ENCODE measurements at places on chromosomes 12 and 14.
A peak's percentile ranks its signal among the peaks of the same experiment; 100 is the strongest.

GRCh38 chr12:3161861-3162260, 84.7 kb downstream of the TSPAN9 start:
- DNase-seq, result no peak

DNA sequence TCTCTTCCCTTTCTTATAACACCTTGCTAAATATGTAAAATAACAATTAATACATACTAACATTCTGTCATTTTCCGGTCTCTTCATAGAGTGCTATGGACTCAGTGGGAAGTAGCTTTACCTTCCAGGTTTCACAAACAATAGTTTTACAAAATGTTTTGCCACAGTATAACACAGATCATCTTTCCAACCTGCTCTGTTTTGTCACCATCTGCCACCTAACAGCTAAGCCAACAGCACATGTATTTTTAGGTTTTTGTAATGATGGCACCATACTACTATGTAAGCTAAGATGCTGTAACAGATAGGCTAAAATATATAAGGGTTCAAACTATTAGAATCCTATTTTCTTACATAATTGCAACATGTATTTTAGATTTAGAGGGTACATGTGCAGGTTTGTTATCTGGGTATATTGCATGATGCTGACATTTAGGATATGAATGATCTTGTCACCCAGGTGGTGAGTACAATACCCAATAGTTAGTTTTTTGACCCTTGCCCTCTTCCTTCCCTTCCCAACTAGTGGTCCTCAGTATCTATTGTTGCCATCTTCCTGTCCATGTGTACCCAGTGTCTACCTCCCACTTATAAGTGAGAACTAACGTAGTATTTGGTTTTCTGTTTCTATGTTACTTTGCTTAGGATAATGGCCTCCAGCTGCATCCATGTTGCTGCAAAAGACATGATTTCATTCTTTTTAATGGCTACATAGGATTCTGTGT, 8.7 kb downstream of the RHOJ start:
- DNase-seq, result no peak

DNA sequence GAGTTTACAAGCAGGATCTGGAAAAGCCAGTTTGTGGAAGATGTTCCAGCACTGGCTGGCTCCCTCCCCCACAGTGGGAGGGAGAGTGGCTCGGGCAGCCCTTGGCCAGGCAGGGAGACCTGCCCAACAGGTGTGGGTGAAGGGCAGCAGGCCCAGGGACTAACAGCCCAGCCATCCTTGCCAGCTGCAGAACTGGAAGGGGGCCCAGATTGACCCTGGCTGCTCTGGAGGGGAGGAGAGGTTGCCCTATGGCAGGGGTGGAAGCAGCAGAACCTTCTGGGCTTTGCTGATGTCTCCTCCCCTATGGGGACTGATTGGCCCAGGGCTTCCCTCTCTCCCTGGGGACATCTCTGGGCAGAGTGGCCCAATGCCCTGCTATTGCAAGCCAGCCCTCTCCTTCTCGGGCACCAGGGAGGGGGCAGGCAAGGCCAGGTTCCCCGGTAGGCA, 20.5 kb downstream of the IRF2BPL start:
- DNase-seq, result no peak

- DNase-seq, result no peak
Measured at GRCh38 chr14:84361476-84361875, 1168.5 kb upstream of the FLRT2 start.

DNA sequence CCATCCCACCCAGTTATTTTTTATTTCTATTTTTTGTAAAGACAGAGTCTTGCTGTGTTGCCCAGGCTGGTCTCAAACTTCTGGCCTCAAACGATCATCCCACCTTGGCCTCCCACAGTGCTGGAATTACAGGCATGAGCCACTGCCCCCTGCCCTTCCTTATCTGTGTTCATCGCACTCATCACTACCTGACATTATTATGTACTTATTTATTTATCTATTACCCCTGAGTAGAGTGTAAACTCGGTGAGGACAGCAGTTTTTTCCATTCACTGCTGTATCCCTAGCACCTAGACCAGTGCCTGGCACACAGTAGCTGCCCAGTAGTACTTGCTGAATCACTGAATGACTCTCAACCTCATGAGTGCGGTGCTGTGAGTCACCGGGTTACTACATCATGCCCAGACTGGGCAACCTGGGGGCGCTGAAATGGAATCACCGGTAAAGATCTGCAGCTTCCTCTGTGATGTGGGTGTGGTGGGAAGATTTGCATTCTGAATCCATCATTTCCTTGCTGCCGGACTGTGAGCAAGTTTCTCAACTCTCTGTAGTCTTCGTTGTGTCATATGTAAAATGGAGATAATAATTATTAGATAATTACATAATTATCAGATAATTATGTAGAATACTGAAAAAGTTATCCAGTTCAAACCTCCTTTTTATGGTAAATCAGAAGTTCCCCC, 81.9 kb upstream of the USP44 start:
- peak; percentile 84 for DNase-seq

DNA sequence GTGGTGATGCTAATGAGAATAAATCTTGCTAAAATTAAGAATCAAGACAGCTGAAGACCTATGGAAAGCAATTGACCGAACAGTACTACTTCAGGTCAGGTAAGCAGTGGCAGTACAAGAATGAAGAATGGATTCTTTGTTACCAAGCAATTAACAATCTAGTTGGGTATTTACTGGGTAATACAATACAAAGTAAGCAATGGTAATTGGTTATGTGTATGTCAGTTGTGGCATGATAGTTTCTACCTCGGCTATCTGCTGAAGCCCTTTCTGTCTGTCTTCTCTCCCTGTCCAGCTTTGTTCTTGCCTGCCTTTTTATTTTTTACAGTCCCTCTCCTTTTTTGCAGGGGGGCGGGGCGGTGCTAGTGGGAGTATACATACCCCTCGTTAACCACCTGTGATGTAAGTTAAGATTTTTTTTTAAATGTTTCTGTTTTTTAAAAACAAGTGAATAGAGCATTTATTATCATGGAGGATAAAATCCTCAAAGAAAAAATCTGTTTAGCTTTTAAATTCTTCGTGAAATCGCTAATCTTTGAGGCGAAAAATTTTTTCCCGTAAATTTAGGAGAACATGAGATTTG, 75.9 kb downstream of the RCOR1 start:
- DNase-seq, result no peak

- DNase-seq, result no peak
Measured at GRCh38 chr14:99182548-99183250, 89.3 kb downstream of the BCL11B start.

DNA sequence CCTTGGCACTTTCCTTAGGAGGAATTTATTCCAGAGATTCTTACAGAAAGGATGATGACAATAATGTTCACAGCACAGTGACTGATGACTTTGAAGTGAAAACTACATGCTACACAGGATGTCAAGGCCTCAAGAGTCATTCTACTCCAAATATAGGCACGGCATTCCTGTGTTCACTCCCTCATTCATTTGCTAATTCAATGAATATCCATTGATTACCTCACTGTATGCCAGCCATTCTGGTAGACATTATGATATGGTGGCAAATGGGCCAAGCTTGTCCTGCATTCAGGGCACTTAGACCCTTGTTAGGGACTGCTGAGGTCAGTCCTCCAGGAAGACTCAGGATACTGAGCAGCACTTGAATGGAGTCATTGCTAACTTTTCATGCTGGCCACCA, 48.0 kb downstream of the FOXN4 start:
- no peak for DNase-seq

- peak; percentile 42 for DNase-seq
Measured at GRCh38 chr14:84401631-84402030, 1128.3 kb upstream of the FLRT2 start.

GRCh38 chr12:123076604-123077297, 74.1 kb downstream of the PITPNM2 start:
- DNase-seq, result peak; percentile 37

- DNase-seq, result no peak
Measured at GRCh38 chr12:120584343-120585149, 3.3 kb upstream of the POP5 start.

- DNase-seq, result no peak
Measured at GRCh38 chr12:53068811-53069585, 10.2 kb downstream of the SPRYD3 start.

GRCh38 chr14:30521899-30522736, 36.8 kb upstream of the G2E3 start:
- DNase-seq, result peak; percentile 41

- no peak for DNase-seq
Measured at GRCh38 chr14:104387022-104388010, 192.2 kb upstream of the C14orf180 start.

- peak; percentile 64 for DNase-seq
Measured at GRCh38 chr12:26077915-26078702, 46.7 kb downstream of the BHLHE41 start.

DNA sequence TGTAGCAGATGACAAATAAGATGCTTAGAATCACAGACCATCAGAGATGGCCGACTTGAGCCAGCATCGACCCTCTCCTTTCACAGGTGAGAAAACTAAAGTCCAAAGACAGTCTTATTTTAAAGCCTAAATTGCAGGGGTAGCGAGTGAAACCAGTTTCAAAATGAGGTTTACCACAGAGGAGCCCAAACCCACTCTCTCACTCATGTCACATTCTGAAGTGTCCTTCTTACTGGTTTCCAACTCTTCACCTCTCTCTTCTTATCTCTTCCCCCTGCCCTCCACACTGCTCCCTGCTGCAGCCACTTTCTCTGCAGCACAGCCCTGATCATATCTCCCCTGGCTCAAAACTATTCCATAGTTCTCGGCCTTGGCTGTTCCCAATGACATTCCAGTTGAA, 57.0 kb upstream of the NID2 start:
- no peak for DNase-seq

GRCh38 chr14:36767603-36768281, 106.1 kb downstream of the PAX9 start:
- DNase-seq, result peak; percentile 6

GRCh38 chr14:76541594-76542219, 165.8 kb downstream of the ESRRB start:
- no peak for DNase-seq
